ENCODE measurements at places on chromosomes 4 and X.

DNA sequence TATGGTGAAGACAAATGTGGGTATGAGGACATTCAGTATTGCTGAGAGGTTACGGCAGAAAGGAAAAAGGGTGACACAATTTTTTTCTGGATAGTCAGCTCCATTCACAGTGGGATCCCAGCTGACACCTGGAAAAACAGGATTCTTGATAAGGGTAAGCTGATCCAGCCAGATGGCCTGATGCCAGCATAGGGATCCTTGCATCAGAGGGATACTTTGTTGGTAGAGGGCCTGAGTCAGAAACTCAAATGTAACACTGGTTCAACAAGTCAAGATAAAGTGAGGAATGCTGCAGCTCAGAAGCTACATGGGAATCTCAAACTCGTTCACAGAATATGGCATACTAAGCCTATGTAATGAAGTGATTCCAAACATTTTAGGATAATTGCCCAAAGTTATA lies 726.7 kb downstream of the C4orf33 start:
- no peak for DNase-seq

DNA sequence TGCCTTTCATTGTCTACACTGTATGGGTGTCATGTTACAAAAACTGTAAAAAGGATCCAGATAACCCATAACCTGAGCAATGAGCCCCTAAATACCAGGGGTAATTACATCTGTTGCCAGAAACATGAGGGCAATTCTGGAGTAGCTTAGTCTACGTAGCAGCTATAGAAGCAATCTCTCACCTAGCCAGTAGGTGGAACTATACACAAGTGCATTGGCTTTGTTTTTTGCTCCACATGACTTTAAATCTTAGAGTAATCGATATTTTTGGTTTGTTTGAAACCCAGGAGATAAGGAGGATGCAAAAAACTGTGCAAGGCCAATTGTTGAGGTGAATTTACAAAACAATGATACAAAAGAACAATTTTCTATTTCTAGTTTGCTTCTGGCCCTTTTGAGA lies 57.5 kb downstream of the GPR82 start:
- DNase-seq = no peak

- DNase-seq = no peak
Observed at GRCh38 chrX:133723930-133724329, 261.5 kb downstream of the GPC3 start.

DNA sequence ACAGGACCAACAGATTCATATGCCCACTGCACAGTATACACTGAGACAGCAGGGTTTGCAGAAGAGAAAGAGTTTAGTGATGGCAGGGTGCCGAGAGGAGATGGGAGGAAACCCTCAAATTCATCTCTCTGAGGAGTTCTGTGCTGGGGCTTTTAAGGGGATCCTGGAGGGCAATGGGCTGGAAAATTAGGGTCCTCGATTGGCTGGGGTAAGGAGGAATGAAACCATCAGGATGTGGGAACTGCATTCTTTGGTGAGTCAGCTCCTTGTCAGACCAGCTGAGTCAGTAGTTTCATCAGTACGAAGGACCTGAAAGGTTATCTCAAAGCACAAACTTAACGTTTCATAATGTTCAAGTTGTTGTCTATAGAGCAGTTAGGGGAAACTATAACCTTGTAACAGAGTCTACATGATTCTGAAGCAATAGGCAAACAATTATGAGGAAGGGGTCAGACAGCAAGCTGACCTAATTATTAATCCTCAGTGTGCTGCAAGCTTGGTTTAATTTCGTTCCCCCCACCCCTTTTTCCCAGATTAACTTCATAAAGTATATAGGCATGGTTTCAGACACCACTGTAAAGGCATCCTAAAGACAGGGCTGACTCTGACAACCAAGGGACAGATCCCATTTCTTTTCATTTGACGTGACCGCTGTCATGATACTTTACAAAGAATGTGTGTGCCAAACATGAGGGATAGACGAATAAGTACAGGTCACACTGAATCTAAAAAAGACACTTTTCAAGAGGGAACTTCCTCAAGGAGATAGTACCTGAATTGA lies 1.5 kb upstream of the MSMO1 start:
- no peak for DNase-seq

GRCh38 chr4:4606321-4606720 lies 64.5 kb upstream of the STX18 start:
- DNase-seq = no peak

- DNase-seq = no peak
Observed at GRCh38 chr4:78799551-78800495, 23.7 kb downstream of the BMP2K start.

DNA sequence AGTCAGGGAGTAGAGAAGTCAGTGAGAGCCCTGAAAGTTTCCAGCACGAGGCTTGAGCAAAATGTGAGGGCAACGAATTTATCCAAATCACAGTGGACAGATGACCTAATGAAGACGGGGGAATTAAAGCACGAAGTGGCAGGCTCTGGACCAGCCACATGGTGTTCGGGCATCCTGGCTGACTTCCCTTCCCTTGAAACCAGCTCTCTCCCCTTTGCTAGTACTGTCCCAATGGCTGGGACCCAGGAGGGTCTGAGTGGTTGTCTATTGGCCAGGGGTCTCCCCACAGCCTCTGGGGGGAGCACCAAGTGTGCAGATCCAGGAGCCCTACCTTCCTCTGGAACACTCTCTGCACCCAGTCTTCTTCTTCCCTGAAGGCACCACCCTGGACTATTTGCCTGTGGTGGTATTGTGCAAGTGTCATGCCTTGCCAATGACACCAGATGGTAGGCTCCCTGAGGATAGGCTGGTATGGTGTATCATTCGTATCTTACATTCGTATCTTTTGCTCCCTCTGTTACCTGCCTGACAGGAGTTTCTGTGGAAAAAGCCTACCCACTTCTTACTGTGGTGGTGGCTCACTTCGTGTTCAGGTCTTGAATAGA lies 2.1 kb downstream of the APLN start:
- DNase-seq = no peak

DNA sequence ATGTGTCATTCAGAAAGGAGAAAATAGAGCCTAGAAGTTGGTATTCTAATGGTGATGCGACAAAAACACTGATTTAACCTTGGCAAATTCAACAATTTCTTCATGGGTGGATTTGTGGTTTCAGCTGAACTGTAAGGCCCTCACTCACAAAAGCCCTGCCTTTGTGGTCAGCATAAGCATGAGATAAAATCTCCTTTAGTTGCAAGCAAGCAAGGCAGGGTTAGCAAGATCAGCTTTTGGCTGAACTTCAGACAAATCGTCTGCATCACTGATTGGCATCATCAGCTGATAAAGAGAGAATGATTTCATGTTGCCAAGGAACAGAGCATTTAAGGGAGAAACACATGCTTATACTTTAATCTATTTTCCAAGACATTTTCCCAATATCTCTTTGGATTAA lies 2582.2 kb downstream of the PCDH7 start:
- no peak for DNase-seq

DNA sequence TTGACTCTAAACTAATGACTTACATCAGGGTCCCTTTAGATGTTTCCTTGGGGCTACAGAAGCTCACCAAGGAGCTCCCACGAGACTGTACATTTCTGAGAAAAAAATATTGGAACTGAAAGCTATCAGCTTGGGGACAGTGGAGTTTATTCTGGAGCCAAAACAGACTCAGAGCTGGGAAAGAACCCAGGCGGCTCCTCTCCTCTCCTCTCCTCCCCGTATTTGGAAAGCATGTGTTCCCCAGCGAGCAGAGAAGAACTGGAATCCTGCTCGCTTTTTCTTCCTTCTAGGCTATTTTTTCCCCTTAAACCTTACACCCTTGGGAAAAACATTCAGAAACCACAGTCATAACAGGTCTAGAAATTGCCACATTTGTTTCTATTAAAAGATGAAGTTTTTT lies 4.3 kb upstream of the MAP7D3 start:
- no peak for DNase-seq

DNA sequence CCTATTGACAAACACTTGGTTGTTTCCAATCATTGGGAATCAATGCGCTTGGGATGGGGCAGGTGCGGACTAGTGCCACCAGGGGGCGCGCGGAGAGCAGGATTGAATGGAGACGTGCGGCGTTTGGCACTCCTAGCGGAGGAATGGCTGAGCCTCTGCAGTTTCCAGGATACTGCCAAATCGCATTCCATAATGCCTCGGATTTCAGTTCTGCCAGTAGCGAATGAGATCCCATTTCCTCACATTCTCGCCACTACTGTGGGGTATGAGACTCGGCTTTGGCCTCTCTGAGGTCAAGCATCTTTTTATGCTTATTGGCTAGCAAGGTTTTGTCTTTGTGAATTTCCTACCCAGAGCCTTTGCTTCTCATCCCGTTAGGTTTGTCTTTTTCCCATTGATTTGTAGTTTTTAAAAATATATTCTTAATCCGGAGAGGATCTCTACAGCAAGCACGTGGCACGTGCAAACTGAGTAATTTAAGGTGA lies 28.7 kb downstream of the CLDN34 start:
- DNase-seq = peak; percentile 49

DNA sequence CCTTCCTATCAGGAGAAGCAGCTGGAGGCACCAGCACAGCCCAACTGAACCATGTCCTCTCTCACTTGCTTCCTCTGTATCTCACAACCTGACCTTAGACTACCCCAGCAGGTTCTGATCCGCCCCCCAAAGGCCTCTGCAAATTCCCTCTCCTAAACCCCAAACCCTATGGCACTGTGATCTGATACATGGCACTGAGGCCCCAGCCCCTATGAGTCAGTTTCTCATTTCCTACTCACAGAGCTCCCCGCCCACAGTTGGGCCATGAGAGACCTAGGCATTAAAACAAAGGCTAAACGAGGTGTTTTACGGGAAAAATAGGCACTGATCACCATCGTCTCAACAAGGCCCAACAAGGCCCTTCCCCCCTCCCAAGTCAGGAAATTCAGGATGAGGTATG lies 19.1 kb downstream of the SASH3 start:
- no peak for DNase-seq

DNA sequence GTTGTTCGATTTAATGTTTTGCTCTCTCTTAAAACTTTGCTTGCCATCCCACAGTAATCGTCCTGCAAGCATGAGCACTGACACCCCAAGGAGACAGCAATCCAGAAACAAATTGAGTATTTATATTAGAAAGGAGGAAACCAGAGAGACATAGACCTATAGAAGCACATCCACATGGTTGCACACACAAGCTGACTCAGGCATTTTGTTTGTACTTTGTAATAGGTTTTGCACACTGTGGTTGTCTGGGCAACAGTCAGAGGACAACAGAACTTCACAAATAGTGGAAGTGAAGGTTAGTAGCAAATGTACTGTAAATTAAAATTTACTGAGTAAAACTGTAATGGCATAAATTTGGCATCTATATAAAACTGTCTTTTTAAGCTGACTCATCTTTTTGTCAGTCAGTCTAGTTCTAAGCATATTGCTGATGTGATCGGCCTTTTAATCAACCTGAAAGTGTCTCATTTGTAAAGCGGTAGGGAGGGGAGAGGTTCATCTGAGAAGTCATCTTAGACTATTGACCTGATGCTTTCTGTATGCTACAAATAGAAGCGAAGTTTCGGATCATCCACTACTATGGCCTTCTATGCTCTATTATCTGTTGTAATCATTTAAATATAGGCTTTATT lies 1624.7 kb downstream of the ARAP2 start:
- DNase-seq = no peak

GRCh38 chr4:25654971-25655963 lies at the start of gene SLC34A2:
Gene SLC34A2, plus strand, starts transcription at chr4:25655851. Its CDS starts 6,650 bp downstream, at chr4:25662501.
- no peak for DNase-seq

- no peak for DNase-seq
Observed at GRCh38 chr4:16492872-16493271, 266.6 kb upstream of the TAPT1 start.

GRCh38 chr4:95601356-95601755 lies 52.6 kb upstream of the UNC5C start:
- no peak for DNase-seq

- DNase-seq = no peak
Observed at GRCh38 chr4:81854406-81854805, 382.7 kb upstream of the RASGEF1B start.

GRCh38 chrX:67604979-67605703 lies 61.3 kb downstream of the AR start:
- no peak for DNase-seq

DNA sequence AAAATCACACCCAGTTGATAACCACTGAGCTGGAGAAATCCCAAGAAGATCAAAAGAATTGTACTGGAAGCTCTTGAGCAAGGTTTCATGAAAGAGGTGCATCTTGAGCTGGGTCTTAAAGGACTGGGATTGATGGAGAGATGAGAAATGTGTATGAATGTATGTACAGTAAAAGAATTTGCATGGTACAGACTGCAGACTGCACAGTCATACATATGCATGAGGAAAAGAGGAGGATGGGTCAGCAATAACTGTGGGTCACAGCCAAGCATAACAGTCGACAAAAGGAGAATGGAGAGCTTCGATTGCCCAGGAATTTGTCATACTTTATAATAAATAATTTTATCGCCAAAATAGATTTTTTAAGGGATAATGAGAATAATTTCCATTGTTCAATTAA lies 4.8 kb upstream of the RELL1 start:
- DNase-seq = no peak

DNA sequence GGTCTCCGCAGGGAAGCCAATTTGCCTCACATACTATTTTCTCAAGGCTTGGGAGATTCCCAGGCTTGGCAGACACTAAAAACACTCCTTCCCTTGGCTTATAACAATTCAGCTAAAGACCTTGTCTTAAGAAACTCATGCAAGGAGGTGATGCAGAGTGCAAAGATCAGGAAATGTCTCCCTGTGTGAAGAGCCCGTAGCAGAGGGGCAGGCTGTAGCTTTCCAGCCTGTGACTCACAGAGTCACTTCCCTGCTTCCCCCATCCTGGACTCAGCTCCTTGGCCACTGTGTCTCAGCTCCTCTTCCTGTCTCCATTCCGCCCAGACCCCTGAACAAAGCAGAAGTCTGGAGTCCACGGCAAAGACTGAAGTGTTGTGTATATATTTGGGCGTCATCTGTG lies 56.1 kb downstream of the KDR start:
- DNase-seq = no peak

DNA sequence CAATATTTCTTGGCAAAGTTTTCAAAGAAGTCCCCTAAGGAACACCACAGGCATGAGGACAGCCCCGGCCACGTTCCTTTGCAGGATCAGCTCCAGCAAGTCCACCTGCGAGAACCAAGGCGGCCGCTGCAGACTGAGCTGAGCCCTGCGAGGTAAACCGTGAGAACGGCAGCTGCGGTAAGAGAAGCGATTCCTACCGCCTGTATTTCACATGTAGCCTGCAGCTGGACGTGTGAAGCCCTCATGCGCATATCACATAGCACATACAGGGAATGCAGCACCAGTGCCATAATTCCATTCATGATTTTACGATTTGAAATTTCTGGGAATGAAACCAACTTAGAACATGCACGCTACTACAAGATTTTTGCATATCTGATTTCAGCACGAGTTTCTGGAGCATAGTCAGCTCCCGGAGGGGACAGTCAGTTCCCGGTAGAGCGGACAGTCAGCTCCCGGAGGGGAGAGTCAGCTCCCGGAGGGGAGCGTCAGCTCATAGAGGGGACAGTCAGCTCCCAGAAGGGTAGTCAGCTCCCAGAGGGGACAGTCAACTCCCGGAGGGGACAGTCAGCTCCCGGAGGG lies 41.7 kb downstream of the FGFRL1 start:
- DNase-seq = no peak
